Myocyte (in vitro differentiated cells): ENCODE measurements at places on chromosomes 2 and 18. TPM values are rescaled to one million over a fixed set of nuclear protein-coding genes. Genes with fewer than 3 reads are reported as not detected.

The WDR12 gene
- 24.8 and 32.1 TPM in 2 replicates for total RNA-seq

The RAX gene
- not detected in 2 replicates for total RNA-seq

The HNMT gene
- 40.2 and 43.8 TPM in 2 replicates for total RNA-seq

The LIMS2 gene
- 6.9 and 8.8 TPM in 2 replicates for total RNA-seq

The DCDC2C gene
- not detected in 2 replicates for total RNA-seq

The GRP gene
- total RNA-seq: not detected in 2 replicates

The AQP12A gene
- not detected in 2 replicates for total RNA-seq

The FARSB gene
- total RNA-seq: 32.8 and 34.3 TPM in 2 replicates

The TUBA4B gene
- total RNA-seq: 0.11 TPM in 1 of 2 replicates, not detected in the other
